ENCODE measurements at places on chromosomes 13 and 19. TPM values are rescaled to one million over a fixed set of nuclear protein-coding genes. Genes with fewer than 3 reads are reported as not detected.

GRCh38 chr13:93462151-93462550 lies 235.5 kb downstream of the GPC6 start:
- DNase-seq = no peak

- DNase-seq = no peak
Measured at GRCh38 chr13:94322925-94323763, 156.3 kb downstream of the DCT start.

DNA sequence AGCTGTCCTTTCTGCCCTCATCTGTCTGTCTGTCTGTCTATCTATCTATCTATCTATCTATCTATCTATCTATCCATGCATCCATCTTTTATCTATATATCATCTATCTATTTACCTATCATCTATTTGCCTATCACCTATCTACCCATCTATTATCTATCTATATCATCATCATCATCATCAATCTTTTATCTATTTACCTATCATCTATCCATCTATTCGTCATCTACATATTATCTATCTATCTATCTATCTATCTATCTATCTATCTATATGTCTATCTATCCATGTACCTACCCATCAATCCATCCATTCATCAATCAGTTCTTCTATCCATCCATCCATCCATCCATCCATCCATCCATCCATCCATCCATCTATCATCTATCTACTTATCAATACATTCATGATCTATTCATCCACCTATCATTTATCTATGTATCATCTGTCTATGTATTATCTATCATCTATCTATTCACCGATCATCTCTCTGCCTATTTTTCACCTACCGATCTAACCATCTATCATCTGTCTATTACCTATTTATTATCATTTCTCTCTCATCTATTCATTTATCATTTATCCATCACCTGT lies 49.2 kb upstream of the ADGRE1 start:
- no peak for DNase-seq

- DNase-seq = no peak
Measured at GRCh38 chr19:14559916-14560775, 11.7 kb downstream of the NDUFB7 start.

- no peak for DNase-seq
Measured at GRCh38 chr13:94140027-94140426, 339.5 kb downstream of the DCT start.

DNA sequence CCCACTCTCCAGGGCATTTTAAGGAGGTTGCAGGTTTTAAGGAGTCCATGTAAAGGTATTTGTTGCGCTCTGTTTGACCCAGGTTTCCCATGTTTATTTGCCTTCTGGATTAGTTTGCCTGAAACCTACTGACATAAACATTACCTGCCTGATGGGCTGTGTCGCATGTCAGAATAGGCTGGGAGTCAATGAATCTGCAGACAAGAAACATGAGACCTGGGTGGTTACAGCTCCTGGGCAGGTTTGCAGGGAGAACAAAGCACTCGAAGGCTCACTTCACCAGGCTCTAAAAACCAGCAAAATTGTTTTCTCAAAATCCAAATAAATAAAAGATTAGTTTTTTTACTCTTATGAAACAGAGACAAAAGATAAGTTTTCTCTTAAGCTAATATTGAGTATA lies 114.4 kb upstream of the SERTM1 start:
- DNase-seq = no peak

- DNase-seq = no peak
Measured at GRCh38 chr19:4152241-4152998, 1.0 kb upstream of the CREB3L3 start.

DNA sequence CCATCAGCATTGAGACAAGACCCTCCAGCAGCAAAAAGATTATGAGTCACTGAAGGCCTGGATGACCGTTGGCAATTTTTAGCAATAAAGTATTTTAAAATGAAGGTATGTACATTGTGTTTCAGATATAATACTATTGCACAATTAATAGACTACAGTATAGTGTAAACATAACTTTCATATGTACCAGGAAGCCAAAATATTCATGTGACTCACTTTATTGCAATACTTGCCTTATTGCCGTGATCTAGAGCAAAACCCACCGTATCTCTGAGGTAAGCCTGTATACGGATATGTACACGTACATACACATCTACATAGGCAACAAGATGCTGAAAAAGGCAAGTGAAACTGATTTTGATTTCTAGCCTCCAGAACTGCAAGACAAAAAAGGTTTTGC lies 103.3 kb downstream of the EDNRB start:
- DNase-seq = no peak

- DNase-seq = no peak
Measured at GRCh38 chr19:28296506-28296905, 916.4 kb downstream of the UQCRFS1 start.

- peak; percentile 21 for DNase-seq
Measured at GRCh38 chr13:50892210-50892944, 17.2 kb upstream of the RNASEH2B start.

DNA sequence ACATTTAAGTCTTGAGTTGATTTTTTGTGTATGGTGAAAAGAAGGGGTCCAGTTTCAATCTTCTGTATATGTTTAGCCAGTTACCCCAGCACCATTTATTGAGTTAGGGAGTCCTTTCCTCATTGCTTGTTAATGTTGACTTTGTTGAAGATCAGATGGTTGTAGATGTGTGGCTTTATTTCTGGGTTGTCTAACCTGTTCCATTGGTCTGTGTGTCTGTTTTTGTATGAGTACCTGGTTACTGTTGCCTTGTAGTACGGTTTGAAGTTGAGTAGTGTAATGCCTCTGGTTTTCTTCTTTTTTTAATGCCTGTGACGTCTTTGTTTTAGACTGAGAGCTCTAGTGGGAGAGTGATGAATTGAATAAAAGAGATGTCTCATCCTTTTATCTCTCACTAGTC lies 83.2 kb downstream of the NBEA start:
- no peak for DNase-seq

DNA sequence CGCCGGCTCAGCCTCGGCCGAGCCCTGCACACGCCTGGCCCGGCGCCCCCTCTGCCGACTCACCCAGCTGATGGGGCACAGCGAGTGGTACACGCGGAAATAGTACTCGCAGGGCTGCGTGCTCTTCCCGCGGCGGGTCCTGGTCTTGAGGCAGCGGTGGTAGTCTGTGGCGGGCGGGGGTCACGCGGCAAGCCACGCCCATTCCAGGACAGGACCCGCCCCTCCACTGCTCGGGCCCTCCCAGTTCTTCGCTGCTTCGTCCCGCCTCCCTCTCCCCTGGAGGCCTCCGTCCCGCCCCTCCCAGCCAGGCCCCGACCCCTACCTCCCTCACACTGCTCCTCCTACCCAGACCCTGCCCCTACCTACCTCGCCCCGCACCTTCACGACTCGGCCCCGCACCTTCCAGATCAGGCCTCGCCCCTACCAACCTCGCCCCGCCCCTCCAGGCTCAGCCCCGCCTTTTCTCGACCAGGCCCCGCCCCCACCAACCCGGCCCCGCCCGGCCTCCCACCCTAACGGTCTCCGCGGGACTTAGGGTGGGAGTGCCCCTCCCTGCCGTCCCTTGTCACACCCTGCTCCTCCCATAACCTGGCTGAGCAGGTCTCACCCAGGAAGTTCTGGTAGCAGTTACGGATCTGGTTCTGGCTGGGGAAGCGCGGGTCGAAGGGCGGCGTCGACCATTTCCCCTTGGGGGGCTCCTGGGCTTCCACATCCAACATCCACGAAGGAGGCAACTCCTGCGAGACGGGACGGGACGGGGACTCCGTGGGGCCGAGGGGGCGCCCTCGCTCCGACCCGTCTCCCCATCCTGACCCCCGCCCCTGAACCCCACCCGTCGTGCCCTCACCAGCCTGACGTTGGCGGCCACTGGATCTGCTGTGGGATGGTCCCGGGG lies 469 bp downstream of the COX6B2 start:
- DNase-seq = peak; percentile 51

- DNase-seq = no peak
Measured at GRCh38 chr13:50401721-50402465, 386.6 kb downstream of the KCNRG start.

GRCh38 chr19:23415561-23416191 lies 20.4 kb upstream of the ZNF91 start:
- DNase-seq = no peak

GRCh38 chr19:6738787-6739389 lies 592 bp upstream of the TRIP10 start:
- DNase-seq = no peak

DNA sequence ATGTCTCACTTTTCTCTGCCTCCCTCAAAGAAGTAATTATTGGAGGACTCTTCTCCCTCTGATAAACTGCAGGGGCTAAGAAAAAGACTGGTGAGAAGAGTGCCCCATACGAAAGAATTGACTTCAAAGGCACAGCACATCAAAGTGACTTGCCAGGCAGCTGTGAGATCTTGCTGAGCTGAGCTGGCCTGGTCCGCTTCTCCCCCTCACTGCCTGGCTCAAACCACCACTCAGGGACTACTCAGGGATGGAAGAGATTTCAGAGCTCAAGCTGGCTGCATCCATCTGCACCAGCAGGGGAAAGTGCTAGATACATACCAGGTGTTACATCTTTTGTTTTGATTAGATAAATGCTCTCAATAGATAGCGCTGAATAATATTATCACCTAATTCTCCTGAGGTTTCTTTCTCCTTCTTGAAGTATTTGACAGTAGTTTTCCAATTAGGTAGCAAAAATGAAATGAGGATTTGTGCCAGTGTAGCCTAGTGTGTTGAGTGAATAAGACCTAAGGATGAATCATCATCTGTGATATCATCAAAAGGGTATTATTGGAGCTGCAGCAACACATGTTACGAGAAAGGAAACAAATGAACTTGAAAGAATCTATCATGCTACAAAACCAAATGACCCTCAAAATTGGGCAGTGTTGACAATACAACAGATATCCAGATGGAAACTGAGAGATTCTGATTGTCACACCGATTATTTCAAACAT lies 379.8 kb downstream of the TBC1D4 start:
- DNase-seq = no peak

GRCh38 chr19:35249848-35250711 lies 1.3 kb downstream of the LSR start:
- no peak for DNase-seq

DNA sequence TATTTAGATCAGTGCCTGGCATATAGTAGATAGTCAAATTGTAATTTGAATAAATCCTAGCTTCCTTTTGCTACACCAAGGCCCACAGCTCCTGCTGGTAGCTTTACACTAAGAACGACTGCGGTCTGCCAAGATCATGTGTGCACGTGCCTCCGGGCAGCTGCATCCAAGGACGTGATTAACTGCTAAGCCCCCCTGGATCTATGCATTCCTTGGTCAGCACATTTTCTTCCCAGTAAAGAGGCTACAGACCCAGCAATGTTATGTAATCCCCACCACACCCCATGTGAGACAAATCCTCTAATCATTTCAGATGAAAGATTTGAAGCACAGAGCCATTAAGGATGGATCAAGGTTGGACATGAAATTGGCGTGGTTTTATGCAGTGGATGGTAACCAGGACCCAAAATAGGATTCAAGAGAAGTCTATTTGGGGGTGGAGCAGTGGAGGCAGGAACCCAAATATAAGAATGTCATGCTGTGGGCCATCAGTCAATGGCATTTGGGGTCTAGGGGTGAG lies 65.2 kb upstream of the PEG3 start:
- DNase-seq = no peak

- no peak for DNase-seq
Measured at GRCh38 chr13:51067706-51068105, 43.4 kb downstream of the C13orf42 start.

- no peak for DNase-seq
Measured at GRCh38 chr13:98535501-98536354, 41.2 kb downstream of the STK24 start.

DNA sequence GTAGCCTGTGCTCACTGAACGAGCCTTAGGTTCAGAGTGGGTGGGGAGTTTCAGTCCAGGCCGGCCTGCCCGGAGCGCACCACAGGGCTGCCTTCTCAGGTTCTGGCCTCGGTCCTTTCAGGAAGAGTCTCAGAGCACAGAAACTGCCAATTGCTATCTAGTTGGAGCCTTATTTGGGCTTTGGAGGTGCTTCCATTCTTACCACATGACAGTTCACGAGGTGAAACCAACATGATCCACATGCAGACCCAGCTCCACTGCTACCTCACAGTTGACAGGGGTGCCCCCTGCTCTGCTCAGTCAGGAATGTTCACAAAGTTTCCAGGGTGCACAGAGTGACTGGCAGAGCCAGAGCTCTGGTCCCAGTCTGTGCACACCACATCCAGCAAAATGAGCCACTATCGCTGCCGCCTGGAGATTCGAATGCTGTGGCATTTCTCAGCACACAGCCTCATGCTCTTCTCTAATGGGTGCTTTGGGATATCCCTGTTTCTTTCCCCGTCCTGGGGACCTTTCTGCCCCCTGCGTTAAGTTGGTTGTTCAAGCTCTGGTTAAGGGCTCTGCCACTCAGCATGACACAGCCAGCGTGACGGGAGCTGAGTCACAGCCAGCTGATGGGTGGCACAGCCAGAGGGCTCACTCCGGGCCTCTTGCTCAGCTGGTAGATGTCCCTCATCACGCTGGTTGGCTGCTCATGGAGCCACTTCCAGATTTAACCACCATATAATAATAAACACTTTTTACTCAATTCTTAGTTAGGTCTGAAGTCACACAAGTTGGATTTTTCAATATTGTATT lies 7.5 kb upstream of the SACS start:
- DNase-seq = no peak

DNA sequence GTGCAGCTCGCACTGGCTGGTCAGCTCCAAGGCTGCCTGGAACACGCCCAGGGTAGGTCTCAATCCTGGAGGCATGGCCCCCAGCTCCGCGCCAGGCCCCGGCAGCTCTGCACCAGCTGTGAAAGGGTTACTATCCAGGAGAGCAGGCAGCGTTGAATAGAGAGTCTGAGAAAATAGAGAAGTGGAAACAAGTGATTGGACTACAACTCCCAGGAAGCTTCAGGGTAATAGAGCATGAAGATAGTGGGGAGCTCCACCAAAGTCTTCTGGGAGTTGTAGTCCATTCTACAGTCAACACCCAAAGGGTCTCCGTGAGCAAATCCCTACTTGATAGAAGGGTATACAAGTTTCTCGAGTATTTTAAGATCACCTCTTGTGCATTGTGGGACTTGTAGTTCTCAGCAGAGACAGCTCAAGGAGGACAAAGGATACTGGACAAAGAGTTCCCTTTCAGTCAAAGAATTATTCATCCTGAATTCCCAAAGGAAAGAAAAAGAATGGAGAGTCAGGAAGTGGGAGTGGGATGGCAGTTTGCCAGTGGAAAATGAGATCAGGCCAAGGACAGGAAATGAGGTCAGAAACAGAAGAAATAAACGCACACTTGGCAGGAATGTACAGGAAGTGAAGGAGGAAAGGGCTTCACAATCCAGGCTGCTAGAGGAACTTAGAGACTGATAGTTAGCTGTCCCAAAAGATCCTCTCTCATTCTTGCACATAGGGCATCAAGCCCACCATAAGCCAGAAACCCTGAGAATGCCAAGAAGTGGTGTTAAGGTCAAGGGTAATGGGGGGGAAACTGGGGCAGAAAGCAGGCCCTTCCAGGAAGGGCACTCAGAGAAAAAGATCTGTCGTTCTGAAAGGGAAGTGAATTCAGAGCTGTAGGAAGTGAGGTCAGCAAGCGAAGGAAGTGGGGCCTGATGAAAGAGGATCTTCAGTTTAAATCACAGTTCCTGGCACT lies 5.5 kb upstream of the MAMSTR start:
- no peak for DNase-seq

C1QTNF9B gene
- total RNA-seq = not detected

SMIM44 gene
- not detected for total RNA-seq

DKKL1 gene
- total RNA-seq = not detected

EPSTI1 gene
- total RNA-seq = 44.0 TPM

CNFN gene
- not detected for total RNA-seq

NUDT19 gene
- total RNA-seq = 10.5 TPM

CYP4F11 gene
- not detected for total RNA-seq

KIR3DL2 gene
- total RNA-seq = 1.3 TPM

GRK1 gene
- total RNA-seq = not detected

PSG1 gene
- 0.80 TPM for total RNA-seq

WDR88 gene
- not detected for total RNA-seq

MUC16 gene
- total RNA-seq = 0.05 TPM

GSX1 gene
- total RNA-seq = not detected

FUT1 gene
- 0.16 TPM for total RNA-seq

CEACAM3 gene
- total RNA-seq = not detected
